ENCODE measurements at places on chromosomes 11 and 22.

- peak; percentile 67 for DNase-seq
Measured at GRCh38 chr11:83051760-83052671, 19.7 kb downstream of the RAB30 start.

GRCh38 chr11:106271086-106271485, 193.6 kb downstream of the AASDHPPT start:
- no peak for DNase-seq

DNA sequence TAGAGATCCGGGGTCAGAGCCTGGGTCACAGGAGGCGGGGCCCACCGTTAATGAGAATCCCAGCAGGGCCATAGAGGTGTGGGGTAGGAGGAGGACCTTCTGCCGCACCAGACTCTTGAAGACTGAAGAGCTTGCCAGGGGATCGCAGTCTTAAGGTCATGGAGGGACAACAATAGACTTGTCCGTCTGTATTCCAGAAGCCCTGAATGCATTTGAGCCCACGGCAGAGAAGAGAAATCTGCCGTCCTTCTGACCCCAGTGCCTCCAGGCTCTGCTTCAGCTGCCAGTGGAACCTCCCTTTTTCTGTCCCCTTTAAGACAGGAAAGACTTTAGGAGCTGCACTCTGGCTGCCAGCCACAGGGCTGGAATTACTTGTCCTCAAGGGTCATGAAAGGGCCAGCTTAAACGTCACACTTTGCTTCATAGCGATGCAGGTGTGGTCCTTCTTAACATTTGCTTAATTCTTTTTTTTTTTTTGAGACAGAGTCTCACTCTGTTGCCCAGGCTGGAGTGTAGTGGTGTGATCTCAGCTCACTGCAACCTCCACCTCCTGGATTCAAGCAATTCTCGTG, 15.5 kb upstream of the ST3GAL4 start:
- no peak for DNase-seq

DNA sequence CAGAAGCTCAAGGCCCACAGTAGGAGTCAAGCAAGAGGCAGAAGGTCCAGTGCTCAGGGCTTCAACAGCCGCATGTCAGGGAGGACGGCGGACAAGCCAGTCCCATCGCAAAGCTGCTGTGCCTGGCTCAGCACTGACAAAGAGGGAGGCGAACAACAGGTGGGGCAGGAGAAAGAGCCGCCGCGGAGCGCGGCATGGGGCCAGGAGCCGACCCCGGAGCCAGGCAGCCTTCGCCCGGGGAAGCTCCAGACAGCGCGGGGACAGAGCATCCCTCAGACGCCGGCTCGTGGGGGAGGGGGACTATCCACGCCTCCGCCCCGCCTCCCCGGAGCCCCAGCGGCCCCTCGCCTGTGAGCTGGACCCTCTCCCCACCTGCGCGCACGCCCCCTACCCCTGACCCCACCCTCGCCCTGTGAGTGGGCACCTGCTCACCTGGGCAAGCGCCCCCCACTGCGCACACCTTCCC, 369 bp downstream of the DHCR7 start:
- DNase-seq, result peak; percentile 51

GRCh38 chr11:20933086-20933485, 263.7 kb downstream of the NELL1 start:
- no peak for DNase-seq

DNA sequence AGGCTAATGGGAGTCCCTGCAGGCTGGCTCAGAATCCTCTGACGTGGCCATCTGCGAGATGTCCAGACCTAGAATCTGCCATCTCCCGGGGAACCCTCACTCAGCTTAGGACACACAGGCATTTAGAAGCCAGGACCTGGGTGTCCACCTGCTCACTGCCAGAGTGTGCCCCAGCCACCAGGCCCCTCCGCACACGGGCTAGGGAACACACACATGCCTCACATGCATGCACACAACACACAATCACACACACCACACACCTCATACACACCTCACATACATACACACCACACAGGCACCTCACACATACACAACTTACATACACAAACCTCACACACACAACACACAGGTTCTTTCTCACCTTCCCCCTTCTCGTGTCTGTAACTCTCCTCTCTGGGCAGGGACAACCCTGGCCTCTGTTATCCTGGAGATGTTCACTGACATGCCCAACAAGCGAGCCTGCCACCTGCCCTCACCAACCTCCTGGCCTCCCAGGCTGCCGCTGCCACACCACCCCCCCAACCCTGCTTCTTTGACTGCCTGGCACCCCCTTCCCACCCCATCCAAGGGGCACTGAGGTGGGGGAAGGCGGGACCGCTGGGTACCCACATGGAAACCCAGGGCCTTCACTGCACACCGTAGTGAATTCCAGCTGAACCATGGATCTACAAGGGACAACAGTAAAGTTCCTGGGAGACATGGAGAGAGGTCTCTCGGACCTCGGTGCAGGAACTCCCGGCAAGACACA, 38.1 kb downstream of the GNB1L start:
- no peak for DNase-seq

DNA sequence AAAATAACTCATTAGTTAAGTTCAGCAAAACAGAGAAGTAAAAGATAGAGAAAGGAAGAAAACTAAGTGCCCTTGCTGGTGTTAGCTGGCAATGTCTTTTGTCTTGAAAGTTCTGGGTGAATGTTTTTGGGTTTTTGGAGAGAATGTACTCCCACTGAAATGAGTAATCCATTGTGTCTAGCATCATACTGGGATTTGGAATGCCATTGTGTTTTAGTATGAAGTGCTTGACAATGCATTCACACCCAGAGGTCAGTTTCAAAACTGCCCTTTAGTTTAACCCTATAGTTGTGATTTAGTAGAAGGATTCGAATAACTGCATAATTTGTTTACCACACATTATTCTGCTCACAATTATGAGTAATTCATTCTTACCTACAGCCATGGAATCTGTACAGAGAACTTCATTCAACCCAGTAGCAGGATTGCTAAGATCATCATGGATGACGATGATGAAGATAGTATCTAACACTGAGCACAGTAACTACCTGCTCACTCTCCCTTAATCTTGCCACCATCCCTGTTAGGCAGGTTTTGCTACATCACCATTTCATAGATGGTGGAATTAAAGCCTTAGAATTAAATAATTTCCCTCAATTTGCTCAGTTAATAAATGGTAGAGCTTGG, 33.9 kb downstream of the MAML2 start:
- no peak for DNase-seq

GRCh38 chr11:68803766-68804165, 38.0 kb downstream of the CPT1A start:
- DNase-seq, result peak; percentile 84

GRCh38 chr11:35525501-35526175, at the start of gene PAMR1:
TSS of gene PAMR1 (minus strand) at chr11:35525616. CDS start at chr11:35525585, 31 bp downstream.
- DNase-seq, result no peak

- peak; percentile 80 for DNase-seq
Measured at GRCh38 chr11:57544566-57544965, 7.2 kb downstream of the SMTNL1 start.

DNA sequence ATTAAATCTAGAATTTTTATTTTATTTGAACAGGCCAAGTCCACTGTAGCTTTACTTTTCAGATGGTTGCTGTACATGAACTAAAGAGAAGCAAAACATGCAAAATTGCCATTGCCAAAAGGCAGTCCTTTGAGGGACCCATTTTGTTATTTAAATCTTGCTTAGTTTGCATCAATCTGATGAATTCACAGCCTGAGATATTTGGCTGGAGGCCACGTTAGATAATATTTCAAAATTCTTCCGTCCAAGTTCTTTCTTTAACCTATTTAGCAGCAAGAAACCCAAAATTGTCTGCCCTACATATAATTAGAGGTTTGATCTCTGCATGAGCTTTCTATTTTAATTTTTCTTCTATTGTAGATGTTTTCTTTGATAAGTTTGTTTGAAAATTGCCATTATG, 1706.9 kb upstream of the RAG2 start:
- DNase-seq, result no peak

DNA sequence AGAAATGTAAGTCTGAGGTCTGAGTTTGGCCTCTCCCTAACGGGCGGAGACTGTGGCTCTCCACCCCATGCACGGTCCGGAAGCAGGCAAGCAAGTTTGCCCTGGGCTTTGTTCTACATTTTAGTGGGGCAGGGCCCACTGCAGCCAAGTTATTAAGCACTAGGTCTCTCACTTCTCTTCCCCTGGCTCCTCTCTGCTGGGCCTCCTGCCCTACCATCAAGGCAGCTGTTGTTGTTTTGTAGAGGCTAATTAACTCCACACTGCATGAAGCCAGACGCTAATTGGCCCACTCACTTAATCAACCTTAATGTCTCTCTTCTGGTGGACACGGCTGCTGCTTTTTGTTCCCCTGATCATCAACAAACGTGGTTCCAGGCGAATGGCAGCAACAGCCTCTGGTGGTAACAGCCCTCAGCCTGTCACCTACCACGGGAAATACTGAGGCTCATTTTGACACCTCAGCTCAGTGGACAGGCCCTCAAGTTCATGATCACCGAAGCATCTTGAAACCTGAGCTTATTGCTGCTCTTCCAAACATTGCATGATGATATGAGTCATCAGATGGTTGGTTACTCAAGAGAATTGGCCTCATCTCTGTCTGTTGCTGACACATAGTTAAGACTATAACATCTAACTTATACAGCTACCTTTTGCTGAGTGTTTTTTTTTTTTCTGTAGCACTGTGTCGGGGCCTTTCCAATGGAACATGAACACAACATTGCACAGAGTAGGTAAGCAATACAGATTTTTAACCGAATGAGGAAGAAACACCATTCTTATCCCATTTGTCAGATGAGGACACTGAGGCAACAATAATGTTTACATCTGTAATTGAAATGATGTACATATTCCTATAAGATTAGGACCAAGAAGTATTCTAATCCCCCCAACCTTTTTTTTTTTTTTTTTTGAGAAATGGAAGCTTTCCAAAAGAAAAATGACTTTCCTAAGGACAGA, 20.8 kb upstream of the LMO2 start:
- DNase-seq, result no peak

GRCh38 chr11:112226831-112227401, 688 bp downstream of the PTS start:
- DNase-seq, result no peak

DNA sequence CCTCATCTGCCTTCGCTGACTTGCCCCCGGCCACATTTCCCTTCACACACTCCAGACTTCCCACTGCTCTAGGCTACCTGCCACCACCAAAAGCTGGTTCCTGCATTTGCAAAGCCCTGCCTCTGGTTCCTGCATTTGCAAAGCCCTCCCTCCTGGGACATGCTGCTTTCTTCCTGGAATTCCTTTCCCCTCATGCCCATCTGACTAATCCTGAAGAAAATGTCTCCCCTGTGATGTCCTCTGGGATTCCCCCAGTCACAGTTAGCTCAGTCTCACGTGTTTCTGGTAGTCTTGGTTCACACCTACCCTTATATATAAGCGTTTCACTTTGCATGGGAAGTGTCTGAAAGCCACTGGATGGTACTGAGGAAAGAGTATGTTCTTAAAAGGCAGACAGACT, 206.9 kb downstream of the DBX1 start:
- peak; percentile 26 for DNase-seq

DNA sequence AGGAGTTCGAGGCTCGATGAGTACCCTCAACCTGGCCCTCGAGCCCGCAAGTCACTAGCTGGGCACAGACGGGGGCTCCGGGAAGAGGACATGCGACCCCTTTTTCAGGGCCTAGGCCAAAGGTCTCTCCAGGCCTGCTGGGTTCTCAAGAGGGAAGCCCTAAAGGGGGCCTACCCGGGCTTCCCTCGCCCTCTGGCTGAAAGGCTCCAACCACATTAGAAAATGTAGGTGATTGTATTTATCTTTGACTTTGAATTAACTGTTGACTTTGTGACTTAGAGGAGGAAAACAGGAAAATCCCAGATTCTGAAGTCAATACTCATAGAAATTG, 7.3 kb upstream of the PAX6 start:
- DNase-seq, result no peak
